Tibial nerve (tissue), 4 donors: ENCODE measurements at places on chromosomes 5 and 9. TPM values are rescaled to one million over a fixed set of nuclear protein-coding genes. Genes with fewer than 3 reads are reported as not detected.

The PCDHA1 gene
- total RNA-seq = not detected

DNA sequence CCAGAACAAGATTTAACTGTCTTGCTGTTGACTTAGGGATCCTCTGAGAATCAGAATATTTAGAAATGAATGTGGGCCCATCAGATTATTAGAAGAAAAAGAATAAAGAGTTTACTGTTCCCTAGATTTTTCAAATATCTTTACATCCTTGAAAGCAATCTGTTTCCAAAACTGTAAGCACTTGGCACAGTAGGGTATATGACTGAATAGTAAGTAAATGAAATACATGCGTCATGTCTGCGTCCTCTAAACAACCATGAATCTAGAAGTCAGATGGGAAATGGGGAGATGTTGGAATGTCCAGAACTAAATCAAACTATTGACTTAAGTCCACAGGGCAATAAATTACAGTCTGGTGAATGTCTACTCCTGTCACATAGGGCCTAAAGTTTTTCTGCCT is 26.1 kb downstream of the TTC23L start:
- H3K36me3 ChIP-seq = no peaks in the 10 kb centered on the region
- DNase-seq = no peak
- H3K4me1 ChIP-seq = no peaks in the 10 kb centered on the region
- H3K27me3 ChIP-seq = no peaks in the 10 kb centered on the region

DNA sequence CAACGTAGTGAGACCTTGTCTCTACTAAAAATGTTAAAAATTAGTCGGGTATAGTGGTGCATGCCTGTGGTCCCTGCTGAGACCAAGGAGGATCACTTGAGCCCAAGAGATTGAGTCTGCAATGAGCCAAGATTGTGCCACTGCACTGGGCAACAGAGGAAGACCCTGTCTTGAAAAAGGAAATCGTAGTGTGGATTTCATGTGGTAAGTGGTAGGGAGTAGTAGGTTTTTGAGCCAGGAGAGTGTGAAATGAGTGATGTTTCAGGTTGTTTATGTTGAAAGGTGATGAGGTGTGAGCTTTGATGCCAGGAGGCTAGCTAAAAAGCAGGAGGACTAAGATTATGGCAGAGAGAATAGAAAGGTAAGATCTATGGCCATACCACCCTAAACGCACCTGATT is 5.9 kb downstream of the MATR3 start:
- no peaks in the 10 kb centered on the region for H3K27me3 ChIP-seq
- no peaks in the 10 kb centered on the region for H3K36me3 ChIP-seq

DNA sequence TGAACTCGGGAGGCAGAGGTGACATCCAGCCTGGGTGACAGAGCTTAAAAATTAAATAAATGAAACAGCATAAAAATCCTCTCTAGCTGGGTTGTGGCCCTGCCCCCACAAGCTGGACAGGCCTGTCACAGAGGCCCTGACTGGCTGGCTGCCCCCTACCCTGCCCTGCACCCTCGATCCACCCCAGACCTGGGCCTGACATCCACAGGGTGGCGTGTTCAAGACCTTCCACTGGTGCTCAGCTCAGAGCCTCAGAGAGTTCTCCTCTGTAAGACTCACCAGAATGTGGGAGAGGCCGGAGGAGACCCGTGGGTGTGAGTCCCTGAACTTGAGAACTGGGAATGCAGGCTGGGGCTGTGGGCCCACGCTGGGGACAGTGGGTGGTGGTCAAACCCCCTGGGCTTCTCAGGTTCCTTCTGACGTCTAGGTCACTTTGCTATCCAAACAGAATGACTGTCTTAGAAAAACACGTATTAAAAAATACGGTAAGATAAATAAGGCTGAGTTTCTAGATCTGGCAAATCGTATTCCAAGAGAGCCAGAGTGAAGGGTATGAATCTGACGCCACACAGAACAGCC is 9.7 kb upstream of the WDR38 start:
- H3K36me3 ChIP-seq = no peaks in the 10 kb centered on the region
- no peak overlapping the region for H3K27ac ChIP-seq
- H3K4me1 ChIP-seq = no peaks in the 10 kb centered on the region
